Left colon (tissue), 2 donors: ENCODE measurements at places on chromosomes 6 and 20. TPM values are rescaled to one million over a fixed set of nuclear protein-coding genes. Genes with fewer than 3 reads are reported as not detected.

NCOA5 gene
- total RNA-seq: 24.1 TPM

DNA sequence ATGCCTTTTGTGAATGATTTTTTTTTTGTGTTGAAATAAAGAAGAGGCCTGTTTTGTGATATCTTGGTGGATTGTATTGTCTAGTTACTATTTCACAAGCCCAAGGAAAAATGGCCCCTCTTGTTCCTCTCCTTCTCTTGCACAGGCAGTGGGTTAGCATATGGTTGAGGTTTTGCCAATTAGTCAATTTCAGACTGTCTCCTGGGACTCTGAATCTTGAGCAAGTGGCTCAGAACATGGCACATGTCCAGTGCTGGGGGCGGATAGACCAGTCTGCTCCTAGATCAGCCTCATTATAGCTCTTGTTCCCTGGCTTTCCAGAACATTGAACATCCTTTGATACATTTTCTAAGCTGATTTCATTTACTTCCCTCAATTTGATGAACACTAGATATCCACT lies 589.2 kb downstream of the PHF3 start:
- no peak for DNase-seq

GRCh38 chr6:109854541-109855308 lies 123.4 kb upstream of the GPR6 start:
- DNase-seq: no peak

ADGRB3 gene
- total RNA-seq: 0.37 TPM

DNA sequence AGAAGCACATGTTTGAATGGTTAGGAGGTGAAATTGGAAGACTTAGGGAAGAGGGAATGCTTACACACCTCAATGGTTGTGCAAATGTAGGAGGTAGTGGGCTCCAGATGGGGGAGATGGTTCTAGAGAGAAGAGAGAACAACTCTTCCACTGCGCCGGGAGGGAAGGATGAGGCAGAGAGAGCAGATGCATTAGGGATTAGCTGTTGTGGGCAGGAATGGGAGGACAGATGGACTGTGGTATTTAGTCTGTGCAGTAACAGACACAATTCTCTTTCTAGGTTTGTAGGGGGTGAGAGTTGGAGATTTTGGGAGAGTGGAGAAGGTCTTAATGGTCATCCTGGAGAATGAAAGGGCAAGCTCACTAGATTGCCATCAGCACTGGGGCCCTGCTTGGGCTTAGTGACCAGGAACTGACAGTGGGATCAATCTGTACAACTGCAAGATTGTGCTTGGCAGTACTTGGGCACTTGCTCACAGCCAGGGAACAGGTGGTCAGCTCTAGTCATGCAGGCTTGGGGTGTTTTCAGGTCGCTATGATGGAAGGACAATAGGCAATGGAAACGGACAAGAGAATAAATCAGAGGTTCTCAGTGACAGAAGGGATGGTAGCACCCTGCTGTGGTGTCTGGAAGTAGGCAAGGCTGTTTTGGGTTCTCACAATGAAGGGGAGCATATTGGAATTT lies 182.0 kb upstream of the MYLIP start:
- DNase-seq: no peak

- no peak for DNase-seq
Observed at GRCh38 chr6:148701375-148701774, 45.5 kb upstream of the UST start.

- no peak for DNase-seq
Observed at GRCh38 chr20:45363611-45364492, 896 bp downstream of the SYS1 start.

- no peak for DNase-seq
Observed at GRCh38 chr6:14861491-14861943, 384.4 kb upstream of the JARID2 start.

TBXT gene
- total RNA-seq: not detected

CLVS2 gene
- 0.14 TPM for total RNA-seq

DNA sequence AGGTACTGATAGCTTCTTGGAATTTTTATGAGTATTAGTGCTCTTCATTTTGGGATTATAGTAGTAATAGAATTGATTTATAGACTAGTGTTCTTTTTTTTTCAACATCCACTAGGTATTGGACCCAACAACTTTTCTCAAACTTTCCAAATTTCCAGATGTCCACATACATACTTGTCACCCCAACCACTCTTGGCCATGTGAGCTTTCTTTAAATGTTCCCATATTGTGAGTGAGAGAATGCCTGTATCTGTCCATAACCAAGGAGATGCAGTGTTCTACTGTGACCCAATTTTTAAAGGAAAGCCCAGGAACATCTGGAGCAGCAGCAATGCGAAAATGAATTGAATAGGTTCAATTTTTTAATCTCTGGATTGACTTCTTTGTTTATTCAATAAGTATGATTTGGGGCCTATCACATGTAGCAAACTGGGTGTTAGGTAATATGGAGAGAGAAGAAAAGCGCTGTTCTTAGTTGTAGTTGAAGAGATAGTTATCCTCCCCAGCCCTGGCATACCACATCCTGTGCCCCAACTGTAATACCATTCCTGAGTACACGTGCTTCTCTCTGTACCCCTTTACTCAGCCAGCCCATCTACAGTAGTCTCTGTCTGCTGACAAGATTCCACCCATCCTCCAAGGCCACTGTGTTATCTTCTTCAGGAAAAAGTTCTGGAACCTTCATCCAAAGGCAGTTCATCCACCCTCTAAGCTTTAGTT lies 116.8 kb upstream of the SUPT3H start:
- no peak for DNase-seq

- DNase-seq: no peak
Observed at GRCh38 chr6:5507131-5507681, 245.9 kb downstream of the FARS2 start.

- DNase-seq: no peak
Observed at GRCh38 chr20:4924446-4924845, 76.9 kb downstream of the SLC23A2 start.

DNA sequence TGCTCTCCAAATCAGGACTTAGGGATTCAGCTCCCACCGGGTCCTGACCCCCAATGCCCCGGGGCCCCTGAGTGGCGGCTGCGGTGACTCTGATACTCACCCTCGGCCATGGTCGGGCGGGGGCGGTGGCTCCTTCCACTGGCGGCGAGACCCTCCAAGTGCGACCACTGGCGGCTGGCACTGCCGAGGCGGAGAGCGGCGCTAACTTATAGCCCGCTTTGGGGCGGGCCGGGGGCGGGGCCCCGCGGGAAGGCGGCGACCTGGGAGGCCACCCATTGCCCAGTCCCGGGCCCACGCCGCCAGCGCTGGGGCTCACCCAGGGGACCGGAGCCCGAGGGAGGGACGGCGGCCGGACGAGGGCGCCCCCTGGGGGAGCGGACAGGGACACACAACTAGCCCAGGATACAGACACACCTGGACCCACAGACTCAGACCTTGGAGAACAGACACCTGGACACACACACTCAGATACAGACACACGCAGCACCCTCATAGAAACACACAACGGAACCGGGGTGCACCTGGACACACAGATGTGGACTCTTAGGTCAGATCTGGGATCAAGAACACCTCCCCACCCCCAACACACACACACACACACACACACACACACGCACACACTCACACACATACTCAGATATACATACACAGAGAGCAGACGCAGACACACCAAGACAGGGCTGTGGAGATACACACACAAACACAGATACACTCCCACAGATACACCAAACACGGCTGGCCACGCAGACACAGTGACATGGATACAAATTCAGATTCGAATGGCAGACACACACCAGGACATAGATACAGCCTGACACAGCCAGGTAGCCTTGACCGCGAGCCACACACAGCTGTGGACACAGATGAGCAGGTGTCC lies at the start of gene TGM2:
TSS of gene TGM2 (minus strand) at position 182 of the 877 bp plus-strand sequence. CDS start at position 110, 72 bp downstream.
- DNase-seq: peak; percentile 79

NNAT gene
- not detected for total RNA-seq

DDX43 gene
- total RNA-seq: 0.46 TPM

DNA sequence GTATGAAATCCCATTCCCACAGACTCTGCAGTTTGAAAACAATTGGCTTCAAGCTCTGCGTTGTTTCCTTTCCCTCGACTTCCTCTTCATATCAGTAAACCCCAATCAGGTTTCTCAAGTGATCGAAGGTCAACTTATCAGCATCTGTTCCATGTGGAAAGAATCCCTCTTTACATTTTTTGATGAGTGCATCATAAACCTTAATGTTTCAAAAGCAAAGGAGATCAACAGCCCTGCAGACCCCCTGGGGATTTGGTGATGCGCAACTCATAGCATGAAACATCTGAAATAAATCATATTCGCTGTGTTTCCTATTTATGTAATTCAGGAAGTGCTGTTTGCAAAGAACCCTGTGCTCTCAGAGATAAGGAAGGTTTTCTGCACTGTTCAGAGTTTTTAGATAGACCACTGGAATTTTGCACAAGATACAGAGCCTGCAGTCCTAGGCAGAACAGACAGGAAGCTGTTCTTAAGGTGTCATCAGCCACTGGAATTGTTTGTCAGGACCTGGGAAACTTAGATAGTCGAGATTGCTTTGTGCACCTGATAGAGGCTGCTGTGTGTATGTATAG lies 216.0 kb downstream of the HIVEP2 start:
- no peak for DNase-seq

GRCh38 chr6:47371139-47371869 lies 61.6 kb upstream of the TNFRSF21 start:
- DNase-seq: no peak

DNA sequence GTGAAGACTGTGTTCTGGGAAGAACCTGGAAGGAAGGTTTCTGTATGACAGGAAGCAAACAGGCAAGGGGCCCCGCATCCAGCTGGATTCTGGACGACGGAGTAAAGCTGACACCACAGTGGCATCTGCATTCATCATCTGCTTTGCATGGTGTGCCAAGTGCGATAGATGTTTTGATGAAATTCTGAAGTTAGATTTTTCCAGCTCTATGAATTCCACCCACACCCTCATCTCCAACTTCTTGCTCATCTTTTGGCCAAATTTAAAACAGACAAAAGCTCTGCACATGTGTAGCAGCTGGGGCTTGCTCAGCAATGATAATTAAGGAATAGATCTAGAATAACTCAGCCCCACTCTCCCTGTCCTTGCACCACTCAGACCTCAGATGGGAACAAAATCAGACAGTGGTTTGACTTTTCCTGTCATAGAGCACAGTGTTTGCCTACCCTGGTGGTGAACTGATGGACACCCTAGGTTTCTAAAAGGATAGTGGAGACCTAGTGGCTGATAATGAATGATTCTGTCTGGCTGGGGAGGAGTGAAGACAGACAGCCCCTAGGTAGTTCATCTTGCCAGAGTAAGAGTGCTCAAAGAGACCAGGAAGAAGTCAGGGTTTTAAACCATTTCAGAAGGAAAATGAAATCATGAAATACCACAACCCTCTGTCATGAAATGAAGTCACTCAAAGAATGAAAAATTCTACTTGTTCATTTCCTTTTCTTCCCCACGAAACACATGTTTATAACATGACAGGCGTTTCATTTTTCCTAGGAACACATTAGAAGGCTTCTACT lies 85.8 kb downstream of the BCAS1 start:
- no peak for DNase-seq

DNA sequence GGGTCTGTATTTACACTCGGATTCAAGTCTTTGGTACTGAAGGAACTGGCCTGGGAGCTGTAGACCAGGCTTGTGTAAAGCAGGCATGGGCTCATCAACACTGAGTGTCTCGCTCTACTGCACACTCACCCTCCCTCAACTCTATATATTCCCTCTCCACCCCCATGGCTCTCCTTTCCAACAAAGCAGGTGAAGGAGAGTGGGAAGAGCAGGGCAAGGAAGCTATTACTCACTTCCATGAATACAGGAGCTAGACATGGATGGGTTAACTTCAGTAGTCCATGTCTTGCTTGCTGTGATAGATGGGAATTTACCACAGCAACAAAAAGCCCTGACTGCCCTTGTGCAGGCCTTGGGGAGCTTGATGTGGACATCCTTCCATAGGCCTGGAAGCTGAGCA lies 20.7 kb upstream of the SLC2A12 start:
- no peak for DNase-seq

DNA sequence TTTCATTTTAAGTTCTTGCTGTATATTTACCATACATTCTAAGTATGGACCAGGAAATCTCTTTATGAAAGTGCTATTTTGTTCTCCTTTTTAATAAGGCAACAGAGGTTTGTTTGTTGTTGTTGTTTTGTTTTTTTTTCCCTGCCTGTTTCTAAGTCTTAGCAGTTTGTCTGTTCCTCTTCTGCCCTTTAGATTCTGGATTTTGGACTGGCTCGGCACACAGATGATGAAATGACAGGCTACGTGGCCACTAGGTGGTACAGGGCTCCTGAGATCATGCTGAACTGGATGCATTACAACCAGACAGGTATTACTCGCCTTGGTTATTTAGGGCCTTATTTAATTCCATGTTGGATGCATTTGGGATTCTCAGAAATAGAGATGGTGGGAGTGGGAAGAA lies 48.0 kb downstream of the MAPK14 start:
- no peak for DNase-seq

DNA sequence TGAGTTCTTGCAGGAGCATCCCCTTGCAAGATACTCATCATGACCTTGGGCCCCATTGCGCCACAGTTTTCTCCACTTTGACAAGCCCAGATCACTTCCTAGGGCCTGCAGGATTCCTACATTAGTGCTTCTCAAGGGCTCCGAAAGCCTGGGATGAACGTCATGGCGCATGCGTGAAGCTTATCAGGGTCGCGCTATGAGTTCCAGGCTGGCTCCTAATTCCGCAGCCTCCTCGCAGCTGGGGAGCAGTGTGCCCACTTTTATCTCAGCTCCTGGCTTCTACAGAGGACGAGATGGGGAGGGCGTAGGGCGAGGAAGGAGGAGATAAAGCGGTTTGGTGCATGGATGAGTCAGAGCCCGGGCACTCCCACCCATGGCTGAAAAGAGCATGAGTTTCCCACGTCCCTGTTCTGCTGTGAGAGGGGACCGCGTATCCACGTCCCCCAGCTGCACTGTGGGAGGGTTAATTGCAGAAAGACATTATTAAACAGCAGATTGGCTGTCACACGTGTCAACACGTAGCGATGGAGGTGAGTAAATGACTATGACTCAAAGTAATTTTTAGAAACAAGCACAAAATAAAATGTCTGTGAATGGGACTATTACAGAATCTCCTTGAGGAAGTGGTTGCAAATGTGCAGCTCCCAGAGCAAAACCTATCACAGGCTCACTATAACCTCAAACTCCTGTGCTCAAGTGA lies 72.9 kb upstream of the DSP start:
- no peak for DNase-seq

- no peak for DNase-seq
Observed at GRCh38 chr6:56624046-56624727, 18.5 kb downstream of the DST start.
